Breast epithelium (tissue), 4 donors: ENCODE measurements at places on chromosomes 2 and 18. TPM values are rescaled to one million over a fixed set of nuclear protein-coding genes. Genes with fewer than 3 reads are reported as not detected.

DNA sequence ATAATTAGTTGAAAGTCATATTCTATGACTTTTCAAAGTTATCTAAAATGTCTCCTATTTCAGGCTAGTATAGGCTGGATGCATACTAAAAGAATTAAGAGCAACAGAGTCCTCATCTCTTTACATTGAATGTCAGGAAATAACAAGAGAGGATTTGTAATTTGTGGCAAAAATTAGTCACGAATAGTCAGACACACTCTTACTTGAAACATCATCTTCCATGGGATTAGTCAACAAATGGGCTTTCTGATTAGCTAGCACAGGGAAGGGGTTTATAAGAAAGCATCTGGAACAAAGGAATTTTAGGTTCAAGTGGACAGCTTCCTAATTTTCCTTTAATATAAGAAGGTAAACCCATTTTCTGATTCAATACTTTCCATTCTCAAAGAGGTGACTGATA is 330.3 kb upstream of the MEX3C start:
- DNase-seq = no peak
- no peaks in the 10 kb centered on the region for H3K4me1 ChIP-seq
- H3K27ac ChIP-seq = no peak overlapping the region
- H3K4me3 ChIP-seq = no peak overlapping the region

- no peak overlapping the region for H3K27ac ChIP-seq
- no peaks in the 10 kb centered on the region for H3K36me3 ChIP-seq
- no peak overlapping the region for H3K4me3 ChIP-seq
These were observed 2152.3 kb upstream of the PIK3C3 start for GRCh38 chr18:39802648-39803229.

FLACC1 gene
- 1.6 TPM for total RNA-seq

TMEM17 gene
- 0.33 TPM for total RNA-seq

CD207 gene
- total RNA-seq = 0.88 TPM
